CD4-positive, alpha-beta T cell (primary cell): ENCODE measurements at places on chromosomes 5 and 9.

GRCh38 chr9:129558551-129559505 lies 62.1 kb downstream of the C9orf50 start:
- no peak for DNase-seq

DNA sequence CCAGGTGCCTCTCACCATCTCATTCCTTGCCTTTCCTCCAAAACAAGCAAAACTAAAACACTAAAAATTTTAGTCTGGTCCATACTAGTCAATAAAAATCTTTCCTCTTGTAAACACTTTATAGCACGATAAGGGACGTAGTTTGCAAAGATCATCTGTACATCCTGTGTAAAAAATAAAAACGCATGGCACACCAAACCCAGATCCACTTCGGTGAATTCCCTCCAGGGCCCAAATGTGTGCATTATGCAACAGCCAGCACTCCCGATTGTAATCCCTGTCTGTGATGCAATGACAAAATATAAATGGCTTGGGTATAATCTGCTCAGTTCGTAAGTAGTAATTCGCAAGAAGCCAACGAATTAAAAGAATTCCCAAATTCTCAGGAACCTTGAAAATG lies 1.4 kb downstream of the FAM169A start:
- DNase-seq: no peak

DNA sequence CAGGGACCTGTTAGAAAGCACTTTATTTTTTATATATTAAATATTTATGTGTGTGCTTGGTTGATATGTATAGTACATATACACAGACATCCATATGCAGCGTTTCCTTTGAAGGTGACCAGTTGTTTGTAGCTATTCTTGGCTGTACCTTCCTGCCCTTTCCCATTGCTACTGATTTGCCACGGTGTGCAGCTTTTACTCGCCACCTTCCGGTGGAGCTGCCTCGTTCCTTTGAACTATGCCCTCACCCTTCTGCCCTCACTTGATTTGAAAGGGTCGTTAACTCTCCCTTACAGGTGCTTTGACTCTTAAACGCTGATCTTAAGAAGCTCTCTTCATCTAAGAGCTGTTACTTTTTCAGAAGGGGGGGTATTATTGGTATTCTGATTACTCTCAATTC lies 20.5 kb downstream of the RGMB start:
- no peak for DNase-seq

DNA sequence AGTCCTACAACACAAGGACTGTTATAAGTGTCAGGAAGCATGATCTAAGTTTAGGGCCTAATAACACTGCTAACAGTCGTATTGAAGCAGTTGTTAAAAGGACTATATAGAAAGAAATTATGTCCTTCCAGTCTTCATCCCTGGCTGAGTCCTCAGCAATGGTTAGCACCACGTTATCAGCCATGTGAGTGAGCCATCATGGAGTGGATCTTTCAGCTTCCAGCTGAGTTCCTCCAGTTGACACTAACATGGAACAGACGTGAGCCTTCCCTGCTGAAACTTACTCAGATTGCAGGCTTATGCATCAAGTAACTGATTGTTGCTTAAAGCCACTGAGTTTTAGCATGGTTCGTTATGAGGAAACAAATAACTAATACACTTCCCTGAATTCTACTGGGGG lies 21.5 kb upstream of the GPBP1 start:
- DNase-seq: no peak

GRCh38 chr5:57311921-57312735 lies 138.3 kb downstream of the GPBP1 start:
- no peak for DNase-seq

DNA sequence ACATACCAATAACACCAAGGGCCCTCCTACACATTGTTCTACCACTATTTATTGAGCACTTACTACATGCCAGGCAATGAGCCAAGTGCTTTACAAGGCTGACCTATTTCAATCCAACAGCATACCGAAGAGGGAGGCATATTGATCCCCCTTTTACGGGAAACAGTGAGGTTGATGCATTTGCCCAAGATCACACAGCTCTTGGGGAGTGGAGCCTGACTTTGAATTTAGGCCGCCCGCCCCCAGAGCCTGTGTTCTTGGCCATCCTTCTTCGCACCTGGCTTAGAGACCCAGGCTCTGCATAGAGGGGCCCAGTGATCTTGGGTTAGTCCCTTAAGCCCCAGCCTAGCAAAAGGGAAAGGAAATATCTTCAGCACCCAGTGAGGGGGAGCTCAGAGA lies 158.1 kb upstream of the IER5L start:
- DNase-seq: no peak

DNA sequence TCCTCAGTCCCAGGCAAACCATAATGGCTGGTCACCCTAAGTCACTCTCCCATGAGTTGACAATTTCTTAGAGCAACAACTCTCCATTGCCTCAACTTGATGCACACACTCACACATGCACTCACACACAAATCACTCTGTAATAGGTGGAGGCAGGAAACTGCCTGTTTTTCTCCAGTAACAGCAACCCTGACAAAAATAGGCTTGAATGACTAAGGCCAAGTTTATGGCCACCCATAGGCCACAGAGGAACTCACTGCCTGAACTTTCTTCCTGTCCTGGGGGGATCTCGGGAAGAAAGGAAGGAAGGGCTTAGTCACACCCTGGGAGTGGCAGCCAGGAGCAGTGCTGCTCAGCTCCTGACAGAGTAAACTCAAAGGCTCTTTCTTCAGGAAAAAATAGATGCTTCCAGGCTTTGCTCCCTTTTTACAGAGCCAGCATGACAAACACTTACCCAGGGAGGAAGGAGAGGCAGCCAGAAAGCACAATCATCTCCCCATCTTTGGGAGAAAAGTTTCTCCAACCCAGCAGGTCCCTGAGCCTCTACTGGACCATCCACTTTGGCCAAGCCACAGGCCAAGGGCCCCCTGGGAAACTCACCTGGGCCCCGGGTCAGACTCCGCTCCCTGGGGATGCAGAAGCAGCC lies 368 bp downstream of the SH3TC2 start:
- no peak for DNase-seq

- DNase-seq: no peak
Measured at GRCh38 chr5:89756955-89757354, 652.6 kb downstream of the CETN3 start.

GRCh38 chr9:90393365-90394152 lies 249.1 kb downstream of the DIRAS2 start:
- no peak for DNase-seq

- no peak for DNase-seq
Measured at GRCh38 chr9:3474821-3475220, 51.0 kb downstream of the RFX3 start.

DNA sequence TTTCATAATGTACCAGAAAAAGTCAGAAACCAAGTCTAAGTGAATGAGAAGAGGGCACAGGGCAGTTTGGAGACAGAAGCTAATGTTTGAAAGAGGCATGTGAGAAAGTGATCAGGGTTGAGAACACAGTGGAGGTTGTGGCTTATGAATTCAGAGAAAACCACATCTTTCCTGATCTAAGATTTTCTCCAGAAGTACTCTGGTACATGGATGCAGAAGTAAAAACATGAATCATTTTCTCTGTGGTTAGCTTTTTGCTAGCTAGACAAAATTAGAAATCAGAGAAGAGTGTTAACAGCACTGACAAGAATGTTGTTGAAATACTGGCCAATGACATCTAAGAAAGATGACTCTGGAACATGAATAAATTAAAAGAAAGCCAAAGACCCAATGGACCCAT lies 541.1 kb downstream of the DNAH5 start:
- no peak for DNase-seq

- no peak for DNase-seq
Measured at GRCh38 chr9:122261469-122261881, 3.2 kb downstream of the RBM18 start.

GRCh38 chr5:69312459-69313160 lies 20.0 kb downstream of the CCDC125 start:
- no peak for DNase-seq

DNA sequence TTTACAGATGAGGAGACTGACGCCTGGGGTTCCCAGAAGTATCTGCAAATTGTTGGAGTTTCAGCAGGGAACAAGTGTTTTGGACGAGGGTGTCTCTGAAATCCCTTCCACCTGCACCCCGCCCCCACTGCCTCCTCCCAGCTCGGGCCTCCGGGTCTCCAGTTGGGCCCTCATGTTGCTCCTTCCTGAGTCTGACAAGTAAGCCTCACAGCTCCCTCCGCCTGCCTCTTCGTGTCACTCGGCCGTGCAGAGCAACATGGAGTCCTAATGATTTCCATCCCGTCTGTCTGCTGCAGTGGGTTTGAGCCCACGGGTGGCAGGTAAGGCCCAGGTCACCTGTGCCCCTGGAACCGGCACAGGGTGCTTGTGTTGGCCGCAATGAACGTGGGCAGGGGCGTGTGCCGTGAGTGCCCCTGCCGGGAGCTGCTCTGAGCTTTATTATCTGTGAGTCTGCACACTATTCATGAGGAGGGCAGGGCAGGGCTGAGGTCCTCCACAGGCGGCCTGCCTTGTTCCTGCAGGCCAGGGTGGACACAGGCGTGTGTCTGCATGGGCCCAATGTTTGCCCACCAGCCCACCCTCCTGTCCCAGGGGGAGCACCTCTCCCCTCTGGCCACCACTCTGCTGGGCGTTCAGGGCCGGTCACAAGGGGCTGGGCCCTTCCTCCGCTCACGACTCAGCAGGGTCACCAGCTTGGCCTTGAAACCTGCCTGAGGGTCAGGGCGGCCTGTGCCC lies 6.1 kb downstream of the DOK3 start:
- no peak for DNase-seq

DNA sequence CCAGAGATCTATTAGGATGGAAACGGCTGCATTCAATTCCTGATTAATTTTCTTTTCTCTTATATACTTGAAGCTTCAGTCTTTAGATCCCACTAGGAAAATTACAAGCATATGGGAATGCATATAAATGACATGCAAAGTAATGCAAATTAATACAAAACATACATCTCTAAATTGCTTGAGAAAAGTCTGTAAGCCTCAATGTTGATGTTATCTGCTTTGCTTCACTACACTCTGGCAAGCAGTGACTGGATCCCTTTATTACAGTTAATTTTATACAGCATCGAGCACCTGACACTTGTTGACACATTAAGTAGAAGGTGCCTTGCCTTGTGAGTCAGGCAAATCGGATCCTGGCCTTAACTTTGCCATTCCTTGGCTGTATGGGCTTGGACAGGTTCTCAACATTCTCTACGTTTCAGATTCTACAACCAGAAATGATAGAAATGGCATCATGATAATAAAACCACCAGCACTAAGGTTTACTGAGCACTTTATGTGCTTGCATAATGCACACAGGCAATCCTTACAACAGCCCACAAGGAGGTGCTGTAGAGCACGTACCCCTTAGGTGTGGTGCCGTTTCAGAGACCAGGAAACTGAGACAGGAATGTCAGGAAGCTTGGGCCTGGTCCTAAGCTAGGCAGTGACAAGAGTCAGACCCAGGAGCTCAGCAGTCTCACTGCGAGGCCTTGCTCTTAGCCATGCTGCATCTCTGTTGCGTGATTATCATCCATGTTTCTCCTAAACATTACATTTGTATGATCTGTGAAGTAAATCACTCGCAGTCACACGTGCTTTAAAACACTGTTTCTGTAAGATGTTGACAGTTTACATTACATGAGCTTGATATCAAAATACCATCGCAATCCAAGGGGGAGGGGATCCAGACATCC lies 2.7 kb downstream of the GCNT4 start:
- peak; percentile 78 for DNase-seq

GRCh38 chr9:108666240-108666784 lies 189.5 kb downstream of the ACTL7B start:
- DNase-seq: no peak

DNA sequence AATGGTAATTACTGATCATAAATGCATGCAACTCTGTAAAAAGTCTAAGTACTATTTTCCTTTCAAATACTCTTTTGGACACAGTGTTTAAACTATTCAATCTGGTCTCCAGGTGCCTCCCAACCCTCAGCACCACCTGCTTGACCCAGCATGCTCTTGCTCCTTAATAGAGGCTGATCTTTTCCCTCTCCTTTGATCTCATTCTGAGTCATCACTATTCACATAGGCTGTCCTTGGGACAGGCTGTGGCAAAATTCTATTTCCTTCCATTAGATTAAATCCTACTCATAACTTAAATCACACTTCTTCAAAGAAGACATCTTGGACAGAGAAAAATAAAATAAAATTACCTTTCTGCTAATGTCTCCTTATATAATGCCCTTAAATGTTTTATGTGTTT lies 199.4 kb upstream of the ST8SIA4 start:
- no peak for DNase-seq

DNA sequence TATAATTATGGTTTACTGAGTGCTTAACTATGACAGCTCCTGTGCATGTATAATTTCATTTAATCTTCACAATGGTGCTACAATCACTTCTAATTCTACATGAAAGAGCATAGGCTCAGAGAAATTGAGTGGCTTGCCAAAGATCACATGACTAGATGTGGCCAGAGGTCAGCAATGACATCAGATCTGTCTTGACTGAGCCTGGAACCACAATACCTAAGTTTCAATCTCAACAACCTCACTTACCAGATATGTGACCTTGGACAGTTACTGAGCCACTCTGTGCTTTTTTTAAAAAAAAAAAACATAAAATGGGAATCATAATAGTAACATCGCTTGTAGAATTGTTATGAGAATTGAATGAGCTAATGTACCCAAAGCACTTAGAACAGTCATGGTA lies 130.7 kb downstream of the TRIM32 start:
- no peak for DNase-seq

- no peak for DNase-seq
Measured at GRCh38 chr9:72305102-72305546, 59.9 kb downstream of the ZFAND5 start.

DNA sequence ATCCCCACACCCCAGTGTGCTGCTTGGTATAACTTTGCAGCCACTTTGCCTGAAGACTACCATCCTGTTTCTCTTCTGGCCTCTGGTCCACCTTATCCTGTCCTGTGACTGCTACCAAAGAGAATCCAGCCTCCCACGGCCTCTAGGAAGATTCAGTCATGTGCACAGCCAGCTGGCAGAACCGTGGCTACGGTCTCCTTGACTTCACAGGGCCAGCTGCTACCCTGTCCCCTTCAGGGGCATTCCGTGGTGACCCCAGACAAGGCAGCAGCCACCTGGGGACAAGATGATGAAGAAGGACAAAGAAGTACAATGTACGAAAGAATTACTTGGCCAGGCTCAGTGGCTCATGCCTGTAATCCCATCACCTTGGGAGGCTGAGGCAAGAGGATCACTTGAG lies 98.6 kb downstream of the PDE6A start:
- no peak for DNase-seq

DNA sequence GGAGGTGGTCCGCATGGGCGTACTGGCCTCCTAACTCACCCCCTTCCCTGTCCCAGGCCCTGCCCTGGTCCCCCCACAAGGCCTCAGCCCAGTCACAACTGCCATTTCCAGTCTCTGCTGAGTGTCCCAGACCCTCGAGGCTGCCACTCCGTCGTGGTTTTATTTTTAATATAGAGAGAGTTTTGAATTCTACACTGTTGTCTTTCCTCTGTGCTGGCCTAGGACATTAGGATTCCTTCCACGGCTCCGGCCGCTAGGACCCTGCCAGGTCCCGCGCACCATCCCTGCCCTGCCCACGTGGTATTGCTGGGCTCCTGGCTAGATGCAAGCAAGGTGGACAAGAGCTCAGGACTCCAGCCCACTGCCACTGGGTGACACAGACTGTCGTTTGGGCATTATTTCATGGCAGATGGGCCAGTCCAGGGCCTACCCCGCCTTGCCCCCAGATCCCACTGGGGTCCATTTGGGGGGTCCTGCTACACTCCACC lies 53.3 kb downstream of the SAR1B start:
- DNase-seq: no peak
